Bronchial epithelial cell (primary cell): ENCODE measurements at places on chromosomes 3 and 15.

DNA sequence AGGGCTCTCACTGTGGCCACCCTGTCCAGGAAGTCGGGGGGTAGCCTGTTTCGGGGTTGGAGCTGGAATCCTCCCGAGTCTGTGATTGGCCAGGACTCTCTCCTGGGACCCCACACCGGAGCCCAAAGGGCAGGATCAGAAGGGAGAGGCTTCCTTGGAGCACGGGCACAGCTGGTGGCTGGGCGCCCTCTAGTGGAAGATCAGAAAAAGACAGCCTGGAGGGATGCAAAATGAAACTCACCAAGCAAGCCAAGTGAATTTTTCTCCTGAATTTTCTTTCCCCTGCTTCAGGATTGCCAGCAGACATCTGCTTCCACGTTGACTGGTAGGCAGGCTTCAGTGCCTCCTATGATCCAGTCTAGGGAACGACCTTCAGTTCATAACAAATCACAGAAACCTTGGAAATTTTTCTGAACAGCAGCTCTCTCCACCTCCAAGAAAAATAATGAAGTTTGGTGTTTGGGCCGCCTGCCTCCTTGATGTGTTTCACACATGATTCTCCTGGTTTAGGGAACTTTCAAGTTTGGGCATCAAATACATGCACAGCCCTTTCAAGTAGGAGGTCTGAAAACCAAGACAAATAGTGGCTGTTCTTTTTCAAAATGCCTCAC, 224.6 kb downstream of the VPS13C start:
- DNase-seq = peak; percentile 25

DNA sequence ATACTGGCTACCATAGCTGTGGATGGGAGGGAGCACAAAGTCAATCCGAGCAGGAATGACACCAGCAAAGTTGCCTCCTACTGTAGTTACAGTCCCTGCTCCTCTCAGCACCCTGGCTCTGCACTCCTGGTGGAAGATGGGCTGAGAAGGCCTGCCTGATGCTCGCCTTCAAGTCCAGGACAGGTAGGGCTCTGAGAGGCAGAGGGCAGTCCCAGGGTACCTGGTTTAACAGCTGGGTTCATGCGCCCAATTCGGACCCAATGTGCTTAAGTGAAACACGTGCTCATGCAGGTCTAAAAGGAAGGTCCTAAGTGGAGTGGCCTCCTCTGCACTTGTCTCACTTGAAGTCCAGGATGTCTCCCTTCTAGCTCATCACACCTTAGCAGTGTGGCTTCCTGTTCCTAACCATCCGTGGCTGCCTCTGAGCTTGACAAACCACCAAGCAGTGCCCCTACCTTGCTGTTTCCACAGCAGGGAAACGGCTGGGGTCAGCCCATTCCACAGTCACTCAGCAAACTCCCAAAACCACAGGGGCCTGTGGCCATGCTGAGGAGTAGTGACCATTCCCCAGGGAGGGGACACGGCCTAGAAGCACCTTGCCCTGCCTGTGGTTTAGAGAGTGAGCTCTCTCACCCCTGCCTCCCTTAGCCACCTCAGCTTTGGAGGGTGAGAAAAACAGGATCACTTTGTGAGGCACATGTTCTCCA, 3.9 kb upstream of the MUSTN1 start:
- no peak for DNase-seq

- DNase-seq = no peak
Measured at GRCh38 chr3:61724183-61724582, 162.8 kb downstream of the PTPRG start.

- peak; percentile 42 for DNase-seq
Measured at GRCh38 chr3:113747283-113748046, 630 bp downstream of the ATP6V1A start.

- no peak for DNase-seq
Measured at GRCh38 chr15:81074773-81075172, 59.3 kb upstream of the CFAP161 start.

- no peak for DNase-seq
Measured at GRCh38 chr3:44036850-44037249, 204.8 kb upstream of the TOPAZ1 start.

DNA sequence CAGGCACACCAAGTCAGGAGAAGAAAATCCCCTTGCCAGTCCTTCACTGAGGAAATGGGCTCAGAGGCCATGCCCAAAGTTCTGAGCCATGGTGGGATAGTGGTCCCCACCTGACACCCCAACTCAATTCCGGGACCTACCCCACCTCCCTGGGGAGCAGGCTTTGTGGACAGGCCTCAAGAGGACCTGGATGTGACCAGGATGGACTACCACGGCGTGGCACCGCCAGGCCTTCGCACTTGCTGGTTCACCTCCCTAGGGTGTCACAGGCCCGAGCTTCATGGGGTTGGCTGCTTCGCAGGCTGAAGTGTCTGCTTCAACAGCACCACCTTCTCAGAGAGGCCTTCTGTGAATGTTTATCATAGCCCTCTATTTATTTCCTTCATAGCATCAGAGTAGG, 31.7 kb downstream of the POC1A start:
- DNase-seq = no peak

DNA sequence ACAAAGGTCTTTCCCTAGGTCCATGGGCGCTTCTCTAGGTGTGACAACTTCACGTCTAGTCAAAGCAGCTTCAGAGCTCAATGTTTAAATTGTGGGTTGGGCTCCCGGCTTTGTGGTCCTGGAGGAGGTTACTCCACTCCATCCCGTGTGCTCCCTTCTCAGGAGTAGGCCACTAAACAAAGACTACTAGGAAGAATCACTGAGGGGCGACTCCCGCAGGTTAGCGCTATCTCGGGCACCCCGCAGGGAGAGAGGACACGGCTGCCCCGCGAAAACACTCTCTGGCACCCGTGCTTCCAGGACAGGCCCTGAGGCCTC, 500 bp downstream of the PARP6 start:
- DNase-seq = peak; percentile 15

GRCh38 chr3:110519071-110519470, 552.5 kb upstream of the NECTIN3 start:
- DNase-seq = no peak

- no peak for DNase-seq
Measured at GRCh38 chr3:106611116-106611515, 742.3 kb upstream of the CBLB start.

- no peak for DNase-seq
Measured at GRCh38 chr3:100198579-100199269, 62.1 kb upstream of the TBC1D23 start.

- no peak for DNase-seq
Measured at GRCh38 chr3:42057561-42058211, 33.5 kb upstream of the TRAK1 start.

GRCh38 chr3:33438284-33438668, 1.9 kb downstream of the UBP1 start:
- peak; percentile 37 for DNase-seq

DNA sequence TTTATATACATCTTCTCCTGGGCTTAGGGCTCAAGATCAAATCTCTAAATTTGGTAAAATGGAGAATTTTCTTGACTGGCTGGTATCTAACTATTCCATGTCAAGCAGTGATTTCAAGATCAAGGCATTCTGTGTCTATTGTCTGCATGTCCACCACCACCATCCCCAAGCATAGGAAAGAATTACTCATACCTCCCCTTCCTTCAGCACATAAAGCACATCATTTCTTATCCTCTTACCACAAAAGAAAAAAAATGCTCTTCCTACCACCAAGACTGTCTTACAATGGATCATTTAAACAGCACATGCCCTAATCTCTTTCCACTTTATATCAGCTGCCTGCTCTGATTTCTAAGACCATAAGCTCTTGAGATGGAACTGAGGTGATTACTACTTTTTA, 470.5 kb upstream of the THBS1 start:
- DNase-seq = no peak

GRCh38 chr15:63049783-63050371, 7.3 kb downstream of the TPM1 start:
- DNase-seq = no peak

- DNase-seq = no peak
Measured at GRCh38 chr15:60373327-60373726, 24.5 kb downstream of the ANXA2 start.

GRCh38 chr15:90364251-90364650, 12.2 kb downstream of the ZNF774 start:
- peak; percentile 91 for DNase-seq

DNA sequence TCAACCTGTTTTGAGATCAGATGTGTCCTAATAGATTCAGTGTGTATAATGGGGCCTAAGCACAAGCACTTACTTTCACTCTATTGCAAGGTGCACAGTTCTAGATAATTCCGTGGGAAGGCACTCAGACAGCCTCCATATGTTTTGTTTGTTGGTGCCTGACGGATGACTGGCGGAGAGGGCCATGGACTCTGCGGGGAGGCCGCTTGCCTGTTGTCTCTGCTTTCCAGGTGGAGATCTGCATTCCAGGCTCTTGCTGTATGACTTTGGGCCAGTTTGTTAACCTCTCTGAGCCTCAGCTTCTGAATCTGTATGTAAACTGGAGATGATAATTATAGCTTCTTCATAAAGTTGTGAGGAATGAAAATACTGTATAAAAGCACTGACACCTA, 1.5 kb downstream of the IRAK2 start:
- DNase-seq = no peak

GRCh38 chr3:127690106-127690505, 17.4 kb downstream of the ABTB1 start:
- peak; percentile 49 for DNase-seq

- DNase-seq = peak; percentile 55
Measured at GRCh38 chr15:91146728-91147127, 46.7 kb downstream of the SV2B start.

DNA sequence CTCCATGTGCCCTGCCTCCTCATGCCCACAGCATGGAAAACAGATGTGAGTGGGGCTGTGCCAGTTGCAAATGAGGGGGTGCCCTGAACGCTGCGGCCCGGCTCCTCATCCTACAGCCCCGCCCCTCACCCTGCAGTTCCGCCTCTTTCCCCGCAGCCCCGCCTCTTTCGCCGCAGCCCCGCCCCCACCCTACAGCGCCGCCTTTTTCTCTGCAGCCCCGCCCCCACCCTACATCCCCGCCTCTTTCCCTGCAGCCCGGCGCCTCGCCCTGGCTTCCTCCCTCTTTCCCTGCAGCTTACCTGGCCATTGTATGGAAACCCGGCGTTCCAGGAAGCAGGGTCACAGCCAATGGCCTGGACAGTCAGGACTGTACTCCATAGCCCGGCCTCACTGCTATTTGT, 284.9 kb downstream of the TLE3 start:
- no peak for DNase-seq

GRCh38 chr3:69065318-69065964, 13.3 kb upstream of the TMF1 start:
- no peak for DNase-seq

DNA sequence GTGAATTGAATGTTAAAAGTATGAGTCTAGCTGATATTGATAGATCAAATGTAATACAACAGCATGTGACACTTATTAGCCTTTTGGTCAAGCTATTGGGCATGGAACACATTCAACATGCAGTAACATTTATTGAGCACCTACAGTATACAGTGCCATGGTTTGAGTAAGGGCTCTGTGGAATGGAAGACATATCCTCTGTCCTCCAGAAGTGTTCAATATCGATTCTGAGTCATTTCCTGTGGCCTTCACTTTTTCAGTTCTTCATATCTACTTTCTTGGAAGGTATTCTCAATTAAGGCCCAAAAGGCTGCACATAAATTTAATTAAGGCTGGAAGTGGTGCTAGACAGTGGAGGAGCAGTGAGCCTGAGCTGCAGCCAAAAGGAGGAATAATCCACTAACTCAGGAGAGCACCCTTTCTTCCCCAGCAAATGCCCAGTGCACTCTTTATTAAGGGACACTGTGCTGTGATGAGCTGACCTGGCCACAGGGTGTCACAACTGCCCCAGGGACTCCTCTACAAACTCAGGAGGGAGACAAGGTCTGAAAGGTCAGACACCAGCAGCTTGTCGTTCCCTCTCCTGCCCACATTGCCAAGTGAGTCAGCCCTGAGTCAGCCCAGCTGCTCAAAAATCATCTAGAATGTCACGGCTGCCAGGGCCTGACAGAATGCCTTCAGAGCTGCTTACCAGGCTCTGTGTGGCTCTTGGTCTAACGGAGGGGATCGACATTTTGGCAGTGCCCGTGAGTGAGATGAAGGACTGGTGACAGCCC, 544.8 kb downstream of the AGBL1 start:
- peak; percentile 92 for DNase-seq

GRCh38 chr3:110656394-110657025, 415.1 kb upstream of the NECTIN3 start:
- no peak for DNase-seq

DNA sequence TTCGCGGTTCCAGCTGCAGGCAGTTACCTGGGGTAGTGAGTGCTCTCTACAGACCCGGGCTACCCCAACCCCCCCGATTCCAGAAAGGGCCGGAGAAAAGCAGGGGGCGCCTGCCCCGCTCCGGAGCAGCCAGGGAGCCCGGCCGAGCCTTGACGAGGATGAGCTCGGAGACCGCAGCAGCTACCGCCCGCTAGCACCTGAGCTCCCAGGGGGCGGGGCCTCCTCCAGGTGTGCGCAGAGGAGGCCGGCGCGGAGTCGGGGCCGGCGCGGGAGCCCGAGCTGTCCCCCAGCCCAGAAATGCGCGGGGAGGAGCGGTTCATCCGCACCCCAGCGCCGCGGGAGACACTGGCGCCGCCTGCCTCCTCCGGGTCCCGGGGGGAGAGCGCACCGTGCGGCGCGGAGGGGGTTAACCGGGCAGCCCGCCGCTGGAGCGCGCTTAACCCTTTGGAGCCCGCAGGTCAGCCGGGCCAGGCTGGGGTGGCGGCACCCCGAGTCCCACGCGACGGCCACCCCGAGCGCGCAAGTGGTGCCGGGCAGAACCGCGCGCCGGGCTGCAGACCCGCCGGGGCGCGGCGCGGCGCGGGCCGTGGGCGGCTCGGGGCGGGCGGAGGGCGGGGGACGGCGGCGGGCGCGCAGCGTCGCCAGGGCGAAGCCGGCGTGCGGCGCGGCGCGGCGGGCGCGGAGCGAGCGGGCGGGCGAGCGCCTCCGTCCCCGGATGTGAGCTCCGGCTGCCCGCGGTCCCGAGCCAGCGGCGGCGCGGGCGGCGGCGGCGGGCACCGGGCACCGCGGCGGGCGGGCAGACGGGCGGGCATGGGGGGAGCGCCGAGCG, at the start of gene CACNA1D:
CACNA1D (plus strand) TSS at position 649 of the 829 bp plus-strand sequence. CDS start 556 bp downstream, outside the sequence.
- DNase-seq = peak; percentile 19

DNA sequence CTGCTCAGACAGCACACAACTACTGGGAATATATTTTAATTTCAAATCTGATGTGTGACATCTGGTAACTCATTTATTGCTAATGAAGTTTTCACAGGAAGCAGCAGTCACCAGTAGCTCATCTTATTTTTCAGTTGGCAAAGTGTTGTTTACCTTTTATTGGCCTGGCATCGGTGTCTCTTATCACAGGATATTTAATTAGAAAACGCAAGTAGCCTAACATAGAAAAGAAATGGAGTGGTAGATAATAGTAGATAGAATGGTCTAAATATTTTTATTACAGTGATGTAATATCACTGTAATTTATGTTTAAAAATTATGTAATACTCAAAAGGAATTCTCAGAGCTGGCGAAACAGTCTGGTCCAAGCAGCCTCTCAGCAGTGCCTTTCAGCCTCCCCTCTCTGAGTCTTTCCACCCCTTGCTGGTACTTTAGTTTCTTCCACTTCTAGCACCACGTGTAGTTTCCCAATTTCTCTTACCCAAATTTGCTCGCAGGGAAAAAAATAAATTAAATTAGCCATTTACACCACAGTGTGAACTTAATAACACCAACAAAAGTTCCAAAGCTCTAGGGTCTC, 31.9 kb downstream of the AGTR1 start:
- DNase-seq = no peak
